Mesenchymal stem cell (in vitro differentiated cells and primary cell): ENCODE measurements at places on chromosomes 6 and 20.

- DNase-seq, result no peak
These were observed 118.9 kb upstream of the EXOC2 start for GRCh38 chr6:811831-812230.

GRCh38 chr20:47097691-47098622, 203.3 kb downstream of the EYA2 start:
- no peak for DNase-seq

GRCh38 chr6:100433726-100434435, 30.8 kb downstream of the SIM1 start:
- no peak for DNase-seq

GRCh38 chr6:77298283-77298682, 165.0 kb downstream of the HTR1B start:
- no peak for DNase-seq

- DNase-seq, result no peak
These were observed 11.7 kb upstream of the TBC1D7 start for GRCh38 chr6:13339863-13340630.

DNA sequence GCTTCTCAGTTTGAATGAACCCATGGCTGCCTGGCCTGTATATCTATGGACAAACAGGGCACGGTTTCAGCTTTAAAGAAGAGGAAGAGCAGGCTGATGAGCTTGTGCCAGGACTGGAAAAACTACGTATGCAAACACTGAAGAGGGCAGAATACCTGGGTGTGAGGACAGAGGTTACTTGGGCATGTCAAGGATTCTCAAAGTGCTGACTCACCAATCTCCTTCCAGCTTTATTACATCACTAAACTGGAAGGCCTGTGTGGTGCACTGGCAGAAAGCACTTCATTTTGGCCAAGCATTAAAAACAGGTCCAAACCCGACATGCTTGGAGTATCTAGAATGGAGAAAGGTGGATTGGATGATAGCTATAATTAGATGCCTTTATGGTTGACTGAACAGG, 95.2 kb downstream of the GMPR start:
- peak; percentile 71 for DNase-seq

DNA sequence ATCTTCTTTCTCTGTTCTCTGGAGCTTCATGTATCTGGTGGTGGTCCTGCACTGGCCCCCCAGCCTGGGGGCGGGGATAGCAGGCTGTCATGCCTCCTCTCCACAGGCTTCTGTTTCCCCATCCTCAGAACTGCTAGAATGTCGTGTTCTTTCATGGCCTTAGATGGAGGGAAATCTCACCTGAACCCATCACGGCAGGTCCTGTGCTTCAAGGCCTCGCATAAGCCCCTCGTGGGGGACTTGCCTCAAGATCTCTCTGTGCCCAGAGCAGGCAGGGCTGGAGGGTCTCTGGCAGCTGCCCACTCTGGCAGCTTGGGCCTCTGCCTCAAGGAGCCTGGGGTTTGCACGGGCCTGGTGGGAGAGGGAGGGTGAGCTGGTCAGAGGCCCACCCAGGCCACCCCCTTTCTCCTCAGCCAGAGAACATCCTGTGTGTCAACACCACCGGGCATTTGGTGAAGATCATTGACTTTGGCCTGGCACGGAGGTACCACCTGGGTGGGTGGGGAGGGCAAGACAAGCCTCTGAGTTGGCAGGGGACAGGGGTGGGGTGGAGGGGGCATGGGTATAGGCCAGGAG, 11.3 kb downstream of the MYLK2 start:
- DNase-seq, result no peak

DNA sequence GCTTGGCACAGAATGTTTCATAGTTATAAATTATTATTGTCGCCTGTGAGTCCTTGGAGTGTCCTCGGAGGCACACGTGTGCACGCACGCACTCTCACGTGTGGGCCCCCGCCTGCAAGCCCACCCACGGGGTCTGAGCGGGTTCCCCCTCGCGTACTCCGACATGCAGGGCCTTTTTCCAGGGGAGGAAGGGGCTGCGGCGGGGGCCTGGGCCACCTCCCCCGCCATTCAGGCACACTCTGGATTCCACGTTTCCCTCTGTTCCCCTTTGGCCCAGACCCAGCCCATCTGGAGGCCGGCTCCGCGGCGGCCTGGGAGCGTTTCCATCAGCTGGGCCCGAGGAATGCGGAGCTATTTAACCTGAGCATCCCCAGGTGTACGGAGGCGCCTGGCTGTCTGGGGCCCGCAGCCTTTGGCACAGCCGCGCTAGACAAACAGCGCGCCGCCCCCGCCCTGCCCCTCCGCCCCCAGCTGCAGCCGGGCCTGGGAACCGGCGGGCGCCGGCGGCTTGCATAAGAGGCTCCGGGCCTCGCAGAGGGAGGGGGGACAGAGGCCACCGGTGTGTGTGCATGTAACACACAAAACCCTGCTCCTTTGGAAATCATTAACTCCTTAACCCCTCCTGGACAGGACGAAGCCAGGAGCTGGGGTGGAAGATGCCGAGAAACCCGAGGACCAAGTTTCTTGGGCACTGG, 3.3 kb downstream of the ID1 start:
- DNase-seq, result peak; percentile 85

- no peak for DNase-seq
These were observed 130.5 kb upstream of the CNR1 start for GRCh38 chr6:88296694-88297093.

- no peak for DNase-seq
These were observed 118.6 kb downstream of the LAMP5 start for GRCh38 chr20:9632991-9633390.

GRCh38 chr6:31901415-31901952, 402 bp downstream of the ZBTB12 start:
- peak; percentile 55 for DNase-seq

- DNase-seq, result no peak
These were observed 404.1 kb upstream of the PLCB4 start for GRCh38 chr20:8664778-8665177.

DNA sequence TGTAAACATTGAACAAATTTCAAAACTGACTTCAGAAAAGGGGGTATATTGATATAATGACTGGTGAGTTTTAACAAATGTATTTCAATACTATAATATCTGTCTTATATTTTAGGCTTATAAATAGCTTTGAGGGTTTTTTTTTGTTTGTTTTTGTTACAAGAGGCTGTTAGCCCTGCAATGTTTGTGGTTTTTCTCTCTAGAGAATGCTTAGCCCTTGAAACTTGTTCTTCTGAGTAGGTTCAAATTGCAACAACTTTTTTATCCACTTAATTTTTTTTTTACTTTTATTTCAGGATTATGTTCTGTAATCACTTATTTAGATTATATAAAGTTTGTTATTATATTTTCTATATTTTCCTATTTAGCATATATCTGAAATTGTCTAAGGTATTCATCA, 333.2 kb downstream of the RIMS1 start:
- DNase-seq, result peak; percentile 7

GRCh38 chr6:53244958-53245357, 96.3 kb upstream of the GCM1 start:
- DNase-seq, result no peak

DNA sequence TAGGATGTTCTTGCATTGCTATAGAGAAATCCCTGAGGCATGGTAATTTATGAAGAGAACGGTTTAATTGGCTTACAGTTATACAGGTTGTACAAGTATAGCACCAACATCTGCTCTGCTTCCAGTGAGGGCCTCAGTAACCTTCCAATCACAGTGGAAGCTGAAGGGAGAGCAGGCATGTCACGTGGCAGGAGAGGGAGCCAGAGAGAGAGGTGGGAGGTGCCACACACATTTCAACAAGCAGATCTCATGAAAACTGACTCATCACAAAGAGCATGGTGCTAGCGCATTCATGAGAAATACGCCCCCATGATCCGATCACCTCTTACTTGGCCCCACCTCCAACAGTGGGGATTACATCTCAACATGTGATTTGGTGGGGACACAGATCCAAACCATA, 871.2 kb downstream of the TFAP2A start:
- no peak for DNase-seq

GRCh38 chr6:141562851-141563763, 569.6 kb upstream of the GJE1 start:
- peak; percentile 86 for DNase-seq

DNA sequence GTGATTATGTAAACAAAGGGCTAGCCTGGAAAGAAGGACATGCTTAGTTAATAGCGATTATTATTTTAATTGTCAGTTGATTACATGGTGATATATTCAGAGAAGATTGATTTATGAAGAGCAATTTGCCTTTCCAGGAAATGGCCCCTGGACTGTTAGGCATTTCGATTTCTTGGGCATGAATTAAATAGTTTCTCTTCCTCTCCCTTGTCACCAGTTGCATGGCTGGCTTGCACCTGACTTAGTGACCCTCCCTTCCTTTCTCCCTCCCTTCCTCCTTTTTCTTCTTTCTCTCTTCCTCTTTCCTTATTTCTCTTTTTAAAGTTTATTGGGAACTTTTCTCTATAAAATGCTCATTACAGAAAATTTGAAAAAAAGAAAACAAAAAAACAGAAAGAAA, 235.4 kb downstream of the CDC5L start:
- no peak for DNase-seq

DNA sequence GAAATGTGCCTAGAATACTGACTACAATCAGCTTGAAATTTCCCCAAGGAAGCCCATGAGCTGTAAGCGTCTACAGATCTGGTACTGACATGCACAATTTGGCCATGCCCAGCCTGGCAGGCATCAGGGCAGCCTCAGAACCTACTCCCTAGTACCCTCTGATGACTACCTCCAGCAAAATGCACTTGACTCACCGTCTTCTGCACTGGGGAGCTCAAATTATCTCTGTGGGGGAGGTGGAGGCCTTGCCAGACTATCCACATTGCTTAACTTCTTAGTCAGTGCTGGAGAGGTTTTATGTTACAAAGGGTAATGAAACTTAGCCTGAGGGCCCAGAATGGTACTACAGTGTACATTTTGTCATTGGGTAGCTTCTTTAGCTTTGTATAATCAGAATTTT, 126.0 kb upstream of the ADGRF1 start:
- peak; percentile 93 for DNase-seq

DNA sequence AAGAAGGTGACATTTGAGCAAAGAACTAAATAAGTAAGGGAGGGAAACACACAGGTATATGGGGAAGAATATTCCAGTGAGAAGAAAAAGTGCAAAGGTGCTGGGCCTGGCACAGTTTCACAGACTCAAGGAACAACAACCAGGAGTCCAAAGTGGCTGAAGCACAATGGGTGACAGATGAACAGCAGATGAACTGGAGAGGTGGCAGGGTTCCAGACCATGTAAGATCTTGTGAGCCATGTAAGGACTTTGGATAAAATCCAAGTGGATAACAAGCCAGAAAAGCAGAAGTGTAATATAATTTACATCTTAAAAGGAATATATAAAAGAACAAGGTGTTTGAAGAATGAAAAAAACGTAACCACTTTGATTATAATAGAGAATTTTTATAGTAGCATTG, 87.9 kb downstream of the MMS22L start:
- no peak for DNase-seq

DNA sequence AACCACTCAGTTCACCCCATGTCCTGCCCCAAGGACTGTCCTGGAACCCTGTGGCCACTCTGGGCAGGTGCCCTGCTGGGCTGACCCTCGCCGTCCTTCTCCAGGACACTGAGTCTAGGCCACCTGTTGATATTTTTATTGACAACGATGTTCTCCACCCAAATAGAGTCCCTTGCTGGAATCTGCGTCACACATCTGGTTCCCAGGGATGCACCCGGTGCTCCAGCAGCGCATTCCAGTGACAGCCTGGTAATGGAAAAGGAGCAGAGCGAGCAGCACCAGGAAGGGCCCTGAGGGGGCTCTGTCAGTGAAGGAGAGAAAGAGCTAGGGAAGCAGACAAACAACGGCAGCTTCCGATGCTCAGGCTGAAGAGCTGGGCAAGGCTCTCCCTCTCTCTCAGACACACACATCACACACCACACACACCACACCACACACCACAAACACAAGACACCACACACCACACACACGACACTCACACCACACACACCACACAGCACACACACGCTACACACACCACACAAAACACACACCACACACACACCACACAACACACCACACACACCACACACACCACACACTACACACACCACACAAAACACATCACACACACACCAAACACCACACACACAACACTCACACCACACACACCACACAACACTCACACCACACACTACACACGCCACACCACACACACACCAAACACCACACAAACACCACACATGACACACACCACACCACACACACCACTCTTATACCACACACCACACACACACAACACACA, 117.9 kb upstream of the THBS2 start:
- DNase-seq, result peak; percentile 3

DNA sequence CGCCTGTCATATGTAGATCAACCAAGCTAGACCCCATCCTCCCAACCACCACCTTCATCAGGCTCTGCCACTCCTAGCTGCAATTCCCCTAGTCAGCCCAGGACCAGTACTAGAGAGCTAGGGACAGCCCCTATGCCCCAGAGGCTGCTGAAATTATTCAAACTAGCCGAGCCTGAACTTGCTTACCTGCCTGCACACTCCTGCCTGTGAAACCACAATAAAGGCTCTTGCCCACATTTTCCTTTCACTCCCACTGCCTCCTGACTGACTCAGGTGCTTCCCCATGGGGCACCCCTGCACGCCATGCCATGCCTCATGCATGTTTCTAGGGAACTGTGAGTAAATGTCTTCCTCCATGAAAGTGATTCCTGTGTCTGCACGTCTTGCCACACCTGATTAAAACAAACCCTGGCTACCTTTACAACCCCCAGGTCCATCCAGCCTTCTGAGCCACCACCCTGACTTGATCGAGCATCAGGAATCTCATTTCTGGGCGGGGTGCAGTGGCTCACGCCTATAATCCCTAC, 66.5 kb upstream of the IER3 start:
- DNase-seq, result no peak

DNA sequence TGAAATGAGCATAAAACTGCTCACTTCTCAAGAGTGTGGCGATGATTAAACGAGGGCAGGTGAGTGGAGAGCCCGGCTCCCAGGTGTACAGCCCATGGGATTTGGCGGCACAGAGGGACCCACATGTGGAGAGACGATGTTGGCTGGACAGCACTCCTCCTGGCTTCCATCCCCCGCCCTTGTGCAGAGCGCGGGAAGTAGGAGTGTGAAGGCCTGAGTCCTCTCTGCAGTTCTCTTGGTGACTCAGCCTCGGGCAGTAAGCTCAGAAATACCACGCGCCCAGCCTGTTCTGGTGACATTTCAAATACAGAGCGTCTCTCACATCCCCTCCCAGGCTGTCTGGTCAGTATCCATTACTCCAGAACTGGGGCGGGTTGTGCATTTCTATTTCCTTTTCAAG, 94.2 kb upstream of the SRSF6 start:
- no peak for DNase-seq

DNA sequence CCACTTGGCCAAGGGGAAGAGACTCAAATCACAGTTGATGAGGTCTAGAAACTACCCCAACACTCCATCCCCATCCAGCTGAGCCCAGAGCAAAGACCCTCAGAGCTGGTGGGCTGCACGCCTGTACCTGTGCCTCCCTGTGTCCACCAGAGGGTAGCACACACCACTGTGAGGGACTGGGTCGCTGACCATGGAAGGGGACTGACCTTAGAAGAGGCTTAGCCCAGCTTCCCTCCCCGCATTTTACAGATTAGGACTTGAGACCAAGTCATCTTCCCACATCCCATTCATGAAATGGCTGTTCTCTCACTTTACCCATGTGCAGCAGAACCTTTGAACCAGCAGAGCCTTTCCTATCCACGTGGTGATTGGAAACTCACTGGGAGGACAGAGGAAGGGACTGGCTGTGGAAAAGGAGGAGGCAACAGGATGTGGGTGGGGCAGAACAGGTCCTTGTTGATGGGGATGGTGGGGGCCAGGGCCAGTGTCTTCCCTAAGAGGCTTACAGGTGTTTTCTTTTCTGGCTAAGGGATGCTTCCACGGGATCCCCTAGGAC, 44.3 kb downstream of the CPXM1 start:
- DNase-seq, result peak; percentile 58

- DNase-seq, result no peak
These were observed 87.6 kb upstream of the PAK5 start for GRCh38 chr20:9926476-9926875.
